Globus pallidus (tissue), 1 donor: ENCODE measurements at places on chromosomes 11 and 22.

GRCh38 chr22:19848298-19849224, 6.1 kb downstream of the GNB1L start:
- no peak for DNase-seq

DNA sequence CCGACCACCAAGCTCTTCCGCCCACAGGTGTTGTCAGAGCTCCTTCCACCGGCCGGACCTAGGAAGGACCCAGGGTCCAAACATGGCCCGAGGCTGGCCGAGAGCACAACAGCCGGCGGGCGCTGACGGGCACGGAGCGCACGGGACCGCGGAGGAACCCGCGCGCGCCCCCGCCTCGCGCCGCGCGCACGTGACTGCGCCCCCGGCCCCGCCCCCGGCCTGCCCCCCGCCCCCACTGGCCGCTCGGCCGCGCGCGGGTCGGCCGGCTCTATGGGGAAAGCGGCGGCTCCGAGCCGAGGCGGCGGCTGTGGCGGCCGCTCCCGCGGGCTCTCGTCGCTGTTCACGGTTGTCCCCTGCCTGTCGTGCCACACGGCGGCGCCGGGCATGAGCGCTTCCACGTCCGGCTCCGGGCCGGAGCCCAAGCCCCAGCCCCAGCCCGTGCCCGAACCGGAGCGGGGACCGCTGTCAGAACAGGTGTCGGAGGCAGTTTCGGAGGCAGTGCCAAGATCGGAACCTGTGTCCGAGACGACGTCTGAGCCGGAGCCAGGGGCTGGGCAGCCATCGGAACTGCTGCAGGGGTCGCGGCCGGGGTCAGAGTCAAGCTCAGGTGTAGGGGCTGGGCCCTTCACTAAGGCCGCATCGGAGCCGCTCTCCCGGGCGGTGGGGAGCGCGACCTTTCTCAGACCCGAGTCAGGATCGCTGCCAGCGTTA, at the start of gene OSBP2:
Gene OSBP2 (plus strand): TSS at position 235 of the 711 bp plus-strand sequence. CDS start 36 bp downstream, at position 271.
- DNase-seq = peak; percentile 42

- no peak for DNase-seq
Measured at GRCh38 chr22:28111501-28112189, 192.6 kb upstream of the PITPNB start.

DNA sequence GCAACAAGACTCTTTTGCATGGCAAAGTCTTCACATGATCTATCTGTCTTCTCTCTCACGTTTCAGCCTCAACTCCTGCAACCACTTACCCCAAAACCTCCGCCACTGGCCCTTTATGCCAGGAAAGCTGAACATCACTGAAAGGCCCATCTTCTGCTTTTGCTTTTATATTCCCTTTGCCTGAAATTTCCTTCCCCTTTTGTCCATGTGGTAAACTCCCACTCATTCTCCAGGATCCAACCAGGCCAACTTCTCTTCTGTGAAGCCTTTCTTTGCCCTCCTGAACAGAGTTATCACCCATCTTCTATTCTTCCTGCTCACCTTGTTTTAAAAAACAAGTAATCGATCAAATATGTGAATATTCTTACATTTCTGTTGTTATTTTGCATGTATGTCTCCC, 117.8 kb downstream of the WNT11 start:
- DNase-seq = no peak

DNA sequence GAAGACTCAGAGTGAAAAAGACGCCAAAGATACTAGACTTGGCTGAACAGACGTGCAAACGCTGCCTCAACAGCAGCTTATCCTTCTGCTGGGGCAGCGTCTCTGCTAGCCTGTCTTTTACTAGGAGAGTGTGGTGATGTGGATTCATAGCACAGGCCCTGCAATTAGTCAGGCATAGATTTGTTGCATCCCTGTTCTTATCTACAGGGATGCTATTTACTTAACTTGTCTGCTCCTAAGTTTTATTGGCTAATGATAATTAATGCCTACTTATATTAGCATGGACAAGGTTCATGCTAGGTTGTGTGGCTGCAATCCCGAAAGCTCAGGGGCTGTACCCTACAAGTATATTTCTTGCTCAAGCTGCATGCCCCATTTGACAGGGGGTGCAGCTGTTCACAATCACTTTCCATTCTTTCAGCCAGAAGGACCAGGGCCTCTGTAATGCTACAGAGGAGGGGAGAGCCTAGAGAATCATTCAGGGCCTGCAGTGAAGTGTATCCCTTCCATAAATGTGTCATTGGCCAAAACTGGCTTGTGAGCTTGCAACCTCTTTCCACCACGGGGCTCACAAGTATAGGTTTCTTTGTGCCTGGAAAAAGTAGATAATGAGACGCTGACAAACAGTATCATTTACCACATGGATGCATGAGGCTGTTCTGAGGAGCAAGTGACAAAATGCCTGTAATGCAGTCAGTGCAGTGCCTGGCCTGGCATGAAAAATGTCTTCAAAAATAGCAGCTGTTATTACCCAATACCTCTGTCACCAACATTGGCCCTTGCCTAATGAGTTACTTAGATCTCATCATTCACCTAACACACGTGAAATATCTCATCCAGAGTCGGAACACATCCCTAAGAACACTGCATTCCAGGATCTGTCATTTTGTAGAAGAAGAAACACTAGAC, 685.8 kb upstream of the API5 start:
- no peak for DNase-seq

GRCh38 chr11:123439616-123440015, 9.5 kb downstream of the GRAMD1B start:
- no peak for DNase-seq

- no peak for DNase-seq
Measured at GRCh38 chr22:40498420-40499208, 128.2 kb downstream of the SGSM3 start.

- no peak for DNase-seq
Measured at GRCh38 chr11:44146931-44147330, 51.5 kb downstream of the EXT2 start.

DNA sequence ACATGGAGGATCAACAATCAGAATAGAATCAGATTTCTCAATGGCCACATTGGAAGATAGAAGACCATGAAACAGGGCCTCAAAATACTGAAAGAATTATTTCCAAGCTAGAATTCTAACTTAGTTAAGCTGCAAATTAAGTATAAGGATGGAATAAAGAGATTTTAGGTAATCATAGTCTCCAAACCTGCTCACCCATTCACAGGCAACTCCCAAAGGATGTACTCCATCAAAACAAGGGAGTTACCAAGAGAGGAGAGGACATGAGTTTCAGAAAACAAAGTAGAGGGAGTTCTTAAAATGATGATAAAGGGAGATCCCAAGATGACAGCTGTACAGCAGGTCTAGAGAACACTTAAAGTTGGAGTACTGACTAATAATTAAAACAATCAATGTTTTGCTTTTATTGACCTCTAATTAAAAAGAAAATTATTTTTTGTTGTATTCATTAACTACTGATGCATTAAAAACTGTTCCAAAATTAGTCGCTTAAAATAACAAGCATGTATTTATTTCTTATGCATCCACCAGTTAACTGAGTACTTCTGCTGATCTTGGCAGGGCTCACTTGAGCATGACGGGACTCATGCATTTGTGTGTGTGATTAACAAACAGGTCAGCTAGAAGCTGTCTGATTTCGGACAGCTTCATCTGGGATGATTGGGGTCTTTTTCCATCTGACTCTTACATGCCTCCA, 95.6 kb downstream of the CD44 start:
- DNase-seq = no peak

DNA sequence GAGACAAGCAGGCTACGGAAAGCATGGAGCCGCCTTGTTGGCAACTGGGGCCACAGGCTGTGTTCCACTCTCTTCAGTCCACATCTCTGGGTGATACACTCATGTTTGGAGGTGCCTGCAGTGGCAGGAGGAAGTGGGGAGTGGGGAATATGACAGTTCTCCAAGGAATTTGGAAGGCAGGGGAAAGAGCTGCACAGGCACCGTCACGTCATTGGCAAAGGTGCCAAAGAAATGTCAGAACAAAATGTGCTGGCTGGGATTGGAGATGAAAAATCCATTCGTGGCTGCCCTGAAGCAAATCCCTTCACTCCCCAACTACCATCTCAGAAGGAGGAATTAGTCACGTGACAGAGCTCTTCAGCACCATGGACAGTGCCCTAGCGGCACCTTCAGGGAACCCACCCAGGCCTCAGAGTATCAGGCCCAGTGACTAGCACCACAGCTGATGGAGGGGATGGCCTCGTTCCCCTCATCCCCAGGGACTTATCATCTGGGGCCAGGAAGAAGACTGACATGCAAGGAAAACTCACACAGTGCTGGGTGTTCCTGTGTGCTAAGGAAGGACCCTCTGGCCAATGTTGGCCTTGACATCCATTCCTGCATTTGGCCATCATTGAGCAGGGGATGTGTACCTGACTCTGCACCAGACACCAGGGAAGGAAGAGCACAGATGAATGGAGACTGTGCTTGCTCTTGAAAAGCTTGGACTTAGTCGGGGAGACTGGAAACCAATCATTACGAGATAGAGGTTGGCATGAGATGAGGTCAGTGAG, 48.5 kb upstream of the PRDM11 start:
- DNase-seq = no peak

GRCh38 chr22:31262312-31263133, 29.8 kb downstream of the PIK3IP1 start:
- DNase-seq = no peak

- DNase-seq = no peak
Measured at GRCh38 chr11:22521226-22521625, 104.4 kb downstream of the FANCF start.

- no peak for DNase-seq
Measured at GRCh38 chr11:115383431-115383830, 120.8 kb downstream of the CADM1 start.

- DNase-seq = no peak
Measured at GRCh38 chr11:130066338-130066737, 3.4 kb upstream of the APLP2 start.

DNA sequence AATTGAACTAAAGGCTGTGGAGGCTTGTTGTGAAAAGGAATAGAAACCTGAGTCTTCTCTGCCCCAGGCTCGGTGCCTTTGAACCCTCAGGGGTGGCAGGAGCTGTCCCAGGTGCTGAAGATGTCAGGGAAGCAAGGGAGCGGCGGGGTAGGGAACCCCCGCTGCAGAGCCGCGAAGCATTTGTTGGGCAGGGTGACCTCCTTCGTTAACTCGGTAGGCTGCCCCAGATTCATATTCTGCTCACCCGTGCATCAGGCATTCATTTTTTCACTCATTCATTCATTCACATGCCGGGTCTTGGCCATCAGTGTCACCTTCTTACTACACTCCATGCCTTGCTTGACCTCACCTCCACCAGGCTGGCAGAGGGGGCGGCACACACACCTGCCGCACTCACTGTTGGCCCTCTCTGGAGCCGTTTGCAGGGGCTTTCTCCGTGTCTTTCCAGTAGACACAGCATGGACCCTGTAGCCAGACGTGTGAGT, 618.9 kb downstream of the BRD1 start:
- no peak for DNase-seq

- peak; percentile 52 for DNase-seq
Measured at GRCh38 chr11:115672999-115673411, 168.8 kb upstream of the CADM1 start.

- no peak for DNase-seq
Measured at GRCh38 chr11:47056261-47056915, 119.8 kb downstream of the CSTPP1 start.

DNA sequence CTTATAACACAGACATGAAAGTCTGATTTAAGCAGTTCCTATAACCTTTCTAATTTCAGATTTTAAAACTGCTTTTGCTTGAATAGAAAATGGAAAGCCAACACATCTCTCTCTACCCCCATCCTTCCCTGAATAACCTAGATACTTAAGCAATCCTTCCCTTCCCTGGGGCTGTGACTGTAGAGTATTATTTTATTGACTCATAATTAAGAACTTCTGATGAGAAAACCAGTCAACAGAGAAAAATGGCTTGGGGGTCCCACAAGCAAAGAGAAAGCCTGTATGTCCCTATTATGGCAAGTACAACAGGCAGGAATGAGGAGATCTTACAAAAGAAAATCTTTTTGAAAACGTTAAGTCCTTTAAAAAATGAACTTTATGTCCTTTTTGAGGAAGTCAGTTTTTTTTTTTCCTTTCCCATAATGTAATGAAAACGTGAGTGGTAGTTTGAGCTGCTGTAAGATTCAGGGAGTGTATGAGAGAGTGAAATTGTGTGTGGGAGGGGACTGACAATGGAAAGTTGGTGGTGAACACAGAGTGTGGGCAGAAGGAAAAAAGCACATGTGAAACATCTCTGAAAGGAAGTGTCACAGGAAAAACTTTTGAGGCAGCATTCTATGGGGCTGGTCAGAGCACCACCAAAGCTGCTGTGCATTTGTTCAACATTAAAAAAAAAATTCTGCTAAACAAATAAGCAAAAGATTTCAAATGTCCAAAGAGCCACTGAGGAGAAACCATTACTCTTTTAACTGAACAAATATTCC, 154.6 kb downstream of the MAML2 start:
- no peak for DNase-seq

GRCh38 chr11:111302298-111302697, 4.0 kb downstream of the POU2AF3 start:
- DNase-seq = no peak

DNA sequence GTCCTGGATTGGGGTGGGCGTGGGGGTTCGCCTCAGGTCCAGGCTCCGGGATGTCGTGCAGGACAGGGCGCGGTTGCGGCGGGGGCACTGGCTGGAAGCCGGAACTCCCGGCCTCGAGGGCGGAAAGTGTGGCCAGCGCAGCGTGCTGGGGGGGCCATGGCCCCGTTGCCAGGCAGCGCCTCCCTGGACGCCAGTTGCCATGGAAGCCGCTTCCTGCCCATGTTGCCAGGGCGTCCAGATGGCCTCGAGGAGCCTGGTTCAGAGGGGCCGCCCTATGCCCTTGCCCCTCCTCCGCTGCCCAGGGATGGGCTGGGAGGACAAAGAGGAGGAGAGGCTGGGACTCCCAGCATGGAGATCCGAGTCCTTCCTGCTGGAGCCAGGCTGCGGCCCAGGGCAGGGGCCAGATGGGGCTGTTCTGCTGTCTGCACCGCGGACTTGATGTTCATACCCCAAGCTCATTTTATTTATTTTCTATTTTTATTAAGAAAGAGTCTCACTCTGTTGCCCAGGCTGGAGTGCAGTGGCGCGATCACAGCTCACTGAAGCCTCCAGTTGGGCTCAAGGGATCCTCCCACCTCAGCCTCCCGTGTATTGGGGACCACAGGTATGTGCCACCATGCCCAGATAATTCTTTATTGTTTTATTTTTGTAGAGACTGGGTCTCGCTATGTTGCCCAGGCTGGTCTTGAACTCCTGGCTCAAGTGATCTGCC, 4.6 kb upstream of the CCDC188 start:
- peak; percentile 76 for DNase-seq

DNA sequence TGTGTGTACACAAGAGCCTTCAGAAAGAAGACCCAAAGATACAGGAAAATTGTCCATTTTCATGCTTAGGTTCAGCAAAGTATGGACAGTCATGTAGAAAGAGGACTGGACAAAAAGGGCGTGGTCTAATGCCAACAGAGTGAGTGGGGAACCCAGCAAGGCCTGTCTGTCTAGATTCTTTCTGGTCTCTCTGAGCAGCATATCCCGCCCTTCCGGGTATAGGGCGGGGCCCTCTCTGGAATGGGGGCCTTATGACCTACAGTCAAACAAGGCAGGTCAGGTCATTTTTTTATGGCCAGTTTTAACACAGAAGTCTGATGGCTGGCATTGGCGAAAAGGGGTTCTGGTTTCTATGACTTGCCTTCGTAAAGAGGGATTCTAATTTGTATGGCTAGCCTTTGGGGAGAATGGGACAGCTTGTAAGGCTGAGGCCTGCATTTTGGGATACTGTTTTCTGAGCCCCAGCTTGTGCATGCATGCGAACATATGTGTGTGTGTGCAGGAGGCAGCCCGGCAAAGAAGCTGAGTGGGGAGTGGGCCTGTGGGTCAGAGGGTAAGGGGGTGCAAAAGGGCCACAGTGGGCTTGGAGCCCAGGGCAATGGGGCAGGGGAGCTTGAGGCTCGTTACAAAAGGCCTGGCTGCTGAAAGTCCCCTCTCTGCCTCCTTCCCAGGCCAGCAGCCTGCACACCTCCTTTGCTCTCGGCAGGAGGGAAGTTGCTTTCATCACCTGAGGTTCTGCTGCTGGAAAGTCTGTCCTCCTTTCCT, 130.5 kb upstream of the B3GAT1 start:
- DNase-seq = no peak
